Suppressor macrophage (primary cell): ENCODE measurements at places on chromosomes 12 and 14.

DNA sequence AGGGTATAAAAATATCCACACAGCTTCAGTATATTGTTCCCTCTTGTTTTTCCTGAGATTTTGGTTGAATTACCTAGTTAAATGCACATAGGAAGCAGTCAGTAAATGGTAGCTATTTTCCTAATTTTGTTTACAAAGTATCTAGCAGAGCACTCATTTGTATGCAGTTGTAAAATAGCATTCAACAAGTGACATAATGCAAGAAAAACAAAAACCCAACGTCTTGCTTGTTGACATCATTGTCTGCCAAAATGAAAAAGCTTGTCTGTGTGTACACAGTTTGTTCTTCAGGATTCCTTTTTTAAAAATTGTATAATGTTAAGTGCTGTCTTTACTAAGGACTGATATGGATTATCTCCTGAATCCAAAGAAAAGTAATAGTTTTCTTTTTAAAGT, 2.7 kb downstream of the VRTN start:
- no peak for DNase-seq

GRCh38 chr14:83894568-83894967, 1635.4 kb upstream of the FLRT2 start:
- DNase-seq, result no peak

DNA sequence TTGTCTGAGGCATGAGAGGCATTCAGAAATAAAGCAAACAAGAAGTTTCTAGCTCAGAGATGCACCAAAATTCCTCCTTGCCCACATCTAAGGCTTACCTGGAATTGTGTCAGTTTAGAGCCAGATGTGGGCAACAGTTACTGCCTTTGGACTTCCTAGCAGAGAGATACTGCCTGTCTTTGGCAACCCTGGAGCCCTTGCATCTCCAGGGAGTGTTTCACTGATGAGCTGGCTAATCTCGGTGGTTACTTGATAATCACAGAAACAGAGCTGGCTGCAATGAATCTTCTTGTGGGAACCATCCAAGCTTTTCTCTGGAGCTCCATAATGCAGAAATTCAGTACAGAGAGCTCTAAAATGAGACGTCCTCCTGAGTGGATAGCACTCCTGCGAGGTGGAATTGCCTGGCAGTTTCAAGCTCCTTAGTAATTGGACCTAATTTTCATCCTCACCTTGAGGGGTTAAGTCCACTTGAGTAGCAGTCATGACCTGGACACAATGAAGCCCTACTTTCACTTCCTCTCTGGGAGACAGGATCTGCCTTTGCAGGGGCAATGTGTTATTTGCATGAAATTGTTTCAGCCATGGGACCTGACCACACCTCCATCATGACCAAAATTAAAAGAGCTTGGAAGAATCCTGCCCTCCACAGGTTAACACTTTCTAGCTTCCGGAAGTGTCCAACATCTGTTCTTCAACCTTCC, 108.8 kb upstream of the ARHGAP5 start:
- peak; percentile 23 for DNase-seq

DNA sequence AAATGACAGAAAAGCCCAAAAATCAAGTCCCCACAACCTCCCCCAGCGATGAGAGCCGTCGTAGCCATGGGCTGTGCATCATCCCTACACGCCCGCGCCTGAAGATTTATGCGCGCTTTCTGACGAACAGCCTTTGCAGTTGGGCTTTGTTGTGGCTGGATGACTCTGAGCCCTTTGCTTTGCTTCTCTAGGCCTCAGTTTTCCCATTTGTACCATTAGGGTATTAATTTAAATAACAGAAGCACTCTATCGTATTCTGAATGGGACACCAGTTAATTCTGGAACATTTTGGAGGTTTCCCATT, 24.2 kb downstream of the SFSWAP start:
- DNase-seq, result no peak

DNA sequence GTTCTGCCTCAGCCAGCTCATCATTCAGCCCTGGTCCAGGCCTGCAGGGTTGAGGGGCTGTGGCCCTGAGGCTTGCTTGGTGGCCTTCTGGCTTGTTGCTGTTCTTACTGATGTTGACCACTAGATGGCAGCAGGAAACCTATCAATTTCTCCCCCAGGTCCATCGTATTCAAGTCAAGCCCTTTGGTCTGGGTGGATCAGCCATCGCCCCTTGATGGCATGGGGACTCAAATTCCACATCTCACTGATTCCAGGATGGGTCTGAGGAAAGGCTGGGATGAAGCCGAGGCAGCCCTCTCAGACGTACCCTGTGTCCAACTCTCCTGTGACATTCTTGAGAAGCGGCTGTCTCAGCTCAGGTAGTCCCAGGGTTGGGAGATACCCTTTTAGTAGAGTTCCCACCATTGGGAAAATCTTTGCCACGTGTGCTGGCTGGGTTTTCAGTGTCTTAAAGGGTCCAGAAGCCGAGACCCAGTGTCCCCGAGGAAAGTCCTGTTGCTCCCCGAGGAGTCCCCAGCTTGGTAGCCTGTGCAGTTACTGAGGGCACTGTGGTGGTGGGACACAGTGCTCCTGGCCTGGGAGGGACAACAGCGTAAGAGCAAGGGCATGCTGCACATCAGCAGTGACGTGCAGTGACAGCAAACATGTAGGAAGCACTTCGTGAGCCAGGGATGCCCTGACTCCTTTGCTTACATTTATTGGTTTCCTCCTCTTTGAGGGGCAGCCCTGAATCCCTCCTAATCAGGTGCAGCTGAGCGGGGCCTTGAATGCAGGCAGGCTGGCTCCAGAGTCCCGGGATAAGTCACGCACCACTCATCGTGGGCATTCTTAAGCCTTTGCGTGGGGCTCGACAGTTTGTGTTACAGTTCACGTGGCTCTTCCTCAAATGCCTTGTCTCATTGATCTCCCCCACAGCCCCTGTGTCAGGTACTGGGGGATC, 58.6 kb downstream of the TSPAN9 start:
- peak; percentile 78 for DNase-seq

DNA sequence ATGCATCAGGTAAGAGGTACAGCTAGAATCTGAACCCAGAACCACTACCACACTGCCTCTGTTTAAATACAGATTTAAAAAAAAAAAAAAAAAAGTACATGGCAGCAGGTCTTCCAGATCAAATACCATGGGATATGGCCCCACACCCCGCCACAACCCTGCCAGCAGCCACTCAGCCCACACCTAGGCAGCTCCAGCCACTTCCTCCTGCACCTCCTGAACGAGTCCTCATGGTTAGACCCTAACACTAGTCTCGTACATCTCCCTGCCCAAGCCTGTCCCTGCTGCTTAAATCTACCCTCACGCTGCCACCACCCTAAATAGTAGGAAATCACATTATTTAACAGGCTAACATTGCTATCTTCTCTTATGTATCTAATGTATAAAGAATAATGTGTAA, 12.6 kb downstream of the SETD3 start:
- no peak for DNase-seq

- DNase-seq, result no peak
Observed at GRCh38 chr12:78149459-78149858, 318.8 kb downstream of the NAV3 start.

- DNase-seq, result peak; percentile 93
Observed at GRCh38 chr14:77051116-77051515, 22.6 kb upstream of the IRF2BPL start.

GRCh38 chr14:20580242-20580641, 7.6 kb downstream of the RNASE11 start:
- DNase-seq, result no peak

DNA sequence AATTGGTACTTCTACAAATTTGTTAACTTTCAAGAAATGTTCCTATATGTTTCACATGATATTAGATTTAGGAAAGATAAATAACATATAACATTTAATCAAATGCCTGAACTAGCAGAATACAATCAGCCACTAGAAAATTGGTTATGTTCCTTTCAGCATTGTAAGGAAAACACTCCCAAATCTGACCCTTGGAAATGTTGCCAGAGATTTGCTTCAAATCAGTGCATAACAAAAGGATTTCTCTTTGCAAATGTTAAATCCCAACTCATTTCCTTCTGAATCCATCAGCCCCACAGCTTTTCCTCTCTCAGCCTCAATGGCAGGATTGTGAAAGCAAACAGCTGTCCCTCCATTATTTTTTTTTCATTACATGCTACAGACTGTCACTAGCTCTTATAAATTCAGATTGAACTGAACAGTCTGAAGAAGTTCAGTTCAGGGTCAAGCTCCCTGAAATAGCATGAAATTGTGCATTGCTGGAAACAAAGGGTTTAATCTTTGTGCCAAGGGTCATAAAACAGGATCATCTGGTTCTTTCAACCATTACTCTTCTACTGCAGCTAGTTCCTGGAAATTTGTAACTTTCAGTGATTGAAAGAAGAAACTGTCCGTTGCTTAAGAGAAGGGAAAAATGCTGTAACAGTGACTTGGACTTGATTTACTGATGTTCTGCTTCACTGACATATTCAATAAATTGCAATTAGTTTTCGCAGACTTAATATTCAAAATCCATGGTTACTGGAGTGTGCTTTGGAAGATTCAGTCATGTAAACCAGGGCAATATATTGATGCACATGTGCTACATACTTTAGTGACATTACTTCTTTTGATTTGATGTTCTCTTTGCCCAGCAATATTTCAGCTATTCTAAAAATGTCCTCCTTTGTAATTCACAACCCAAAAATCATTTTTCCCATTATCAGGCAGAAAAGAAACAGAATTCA, 246.4 kb downstream of the RPL10L start:
- no peak for DNase-seq

DNA sequence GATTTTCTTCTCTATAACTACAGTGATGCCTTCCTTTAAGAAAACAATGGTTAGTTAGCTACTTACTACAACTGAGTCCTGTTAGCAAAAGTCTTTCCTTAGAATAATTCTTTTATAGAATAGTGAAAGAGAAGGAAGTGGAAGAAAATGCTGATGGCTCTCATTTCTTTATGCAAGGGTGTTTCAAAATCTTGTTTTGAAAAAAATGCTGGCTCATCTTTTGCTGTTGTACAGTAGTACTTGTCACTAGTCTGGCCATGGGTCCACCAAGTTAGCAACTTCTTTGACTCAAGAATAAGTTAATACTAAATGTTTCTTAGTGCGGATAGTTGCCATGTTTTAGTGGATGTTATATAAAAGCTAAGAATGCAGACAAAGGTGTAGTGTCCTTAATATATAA, 225.4 kb downstream of the PTPRO start:
- peak; percentile 52 for DNase-seq

DNA sequence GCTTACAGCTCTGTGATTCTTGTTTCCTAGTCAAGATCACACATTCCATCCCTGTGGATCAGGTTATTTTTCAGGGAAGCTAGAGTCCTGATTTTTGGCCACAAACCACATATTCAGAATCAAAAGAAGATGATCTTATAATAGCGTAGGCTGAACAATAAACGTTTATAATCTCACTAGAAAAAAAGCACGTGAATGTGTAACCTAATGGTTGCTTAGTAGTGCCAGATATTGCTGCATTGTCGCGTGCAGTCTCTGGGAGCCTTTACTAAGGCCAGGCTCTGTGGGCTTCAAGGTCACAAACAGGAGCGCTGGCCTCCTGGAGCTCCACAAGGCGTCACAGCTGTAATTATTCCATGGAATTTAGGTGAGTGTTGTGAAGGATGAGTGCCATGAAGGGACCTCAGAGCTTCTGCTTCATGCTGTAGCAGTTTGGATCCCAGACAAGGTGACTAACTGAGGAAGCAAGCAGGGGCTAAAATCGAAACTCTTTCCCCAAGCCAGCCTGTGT, 17.4 kb downstream of the CDKN1B start:
- DNase-seq, result no peak

GRCh38 chr12:131784909-131785762, 43.1 kb upstream of the MMP17 start:
- no peak for DNase-seq

DNA sequence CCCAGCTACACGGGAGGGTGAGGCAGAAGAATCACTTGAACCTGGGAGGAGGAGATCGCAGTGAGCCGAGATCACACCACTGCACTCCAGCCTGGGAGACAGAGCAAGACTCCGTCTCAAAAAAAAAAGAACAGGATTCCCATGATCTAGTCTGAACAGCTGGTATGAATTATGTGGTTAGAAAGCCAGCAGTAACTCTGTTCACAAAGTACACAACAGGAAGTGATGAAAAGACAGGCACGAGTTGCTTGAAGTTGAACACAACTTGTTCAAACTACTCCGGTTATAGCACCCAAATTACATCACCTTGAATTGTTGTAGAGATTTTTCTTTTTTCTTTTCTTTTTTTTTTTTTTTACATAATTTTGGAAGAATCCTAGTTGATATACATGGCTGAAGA, 238.8 kb upstream of the RGS6 start:
- DNase-seq, result peak; percentile 58

GRCh38 chr12:124805050-124805449, 58.6 kb downstream of the SCARB1 start:
- DNase-seq, result no peak

DNA sequence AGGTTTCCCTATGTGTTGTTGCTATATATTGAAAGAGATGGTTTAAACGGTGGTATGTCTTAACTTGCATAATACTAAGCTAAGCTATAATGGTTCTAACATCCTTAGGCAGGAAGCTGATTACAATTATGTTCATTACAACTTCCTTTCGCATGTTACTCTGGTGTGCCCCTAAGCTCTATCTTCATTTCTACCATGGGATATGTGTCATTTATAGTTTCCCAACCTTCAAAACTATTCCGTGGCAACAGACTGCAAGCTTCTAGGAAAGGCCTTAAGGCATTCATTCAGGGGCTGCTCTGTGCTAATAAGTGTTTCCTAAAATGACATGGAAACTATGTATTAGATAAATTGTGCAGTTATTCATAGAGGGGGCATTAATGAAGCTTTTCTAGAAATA, 294.6 kb downstream of the GXYLT1 start:
- DNase-seq, result no peak

- DNase-seq, result no peak
Observed at GRCh38 chr12:30965613-30965985, 39.1 kb downstream of the TSPAN11 start.

- DNase-seq, result peak; percentile 36
Observed at GRCh38 chr12:111578276-111578970, 20.7 kb downstream of the ATXN2 start.

- no peak for DNase-seq
Observed at GRCh38 chr14:89017417-89017816, 193.0 kb downstream of the TTC8 start.

DNA sequence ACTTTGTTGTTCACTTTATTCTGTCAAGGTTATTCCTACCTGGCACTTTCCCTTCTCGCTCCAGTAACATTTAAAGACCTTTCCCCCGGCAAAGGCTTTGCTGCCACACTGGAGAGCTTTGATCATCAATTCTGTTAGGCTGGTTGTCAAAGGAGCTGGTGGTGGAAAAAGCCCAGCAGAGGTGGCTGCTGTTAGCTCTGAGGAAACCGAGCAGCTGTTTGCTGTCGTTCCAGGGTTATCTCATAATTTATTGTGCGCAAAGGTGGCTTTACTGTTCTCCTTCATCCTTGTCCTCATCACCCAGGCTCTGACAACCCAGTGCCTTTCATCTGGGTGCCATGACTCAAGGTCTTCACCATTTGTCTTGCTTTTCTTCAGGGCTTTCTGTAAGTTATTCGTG, 38.2 kb upstream of the CRADD start:
- DNase-seq, result no peak

GRCh38 chr12:73445658-73446324, 1091.8 kb upstream of the ATXN7L3B start:
- no peak for DNase-seq
